ENCODE measurements at places on chromosomes 4 and X. TPM values are rescaled to one million over a fixed set of nuclear protein-coding genes. Genes with fewer than 3 reads are reported as not detected.

The FREM3 gene
- total RNA-seq = not detected

The ARX gene
- total RNA-seq = 4.6 TPM

The SERTM2 gene
- total RNA-seq = not detected

DNA sequence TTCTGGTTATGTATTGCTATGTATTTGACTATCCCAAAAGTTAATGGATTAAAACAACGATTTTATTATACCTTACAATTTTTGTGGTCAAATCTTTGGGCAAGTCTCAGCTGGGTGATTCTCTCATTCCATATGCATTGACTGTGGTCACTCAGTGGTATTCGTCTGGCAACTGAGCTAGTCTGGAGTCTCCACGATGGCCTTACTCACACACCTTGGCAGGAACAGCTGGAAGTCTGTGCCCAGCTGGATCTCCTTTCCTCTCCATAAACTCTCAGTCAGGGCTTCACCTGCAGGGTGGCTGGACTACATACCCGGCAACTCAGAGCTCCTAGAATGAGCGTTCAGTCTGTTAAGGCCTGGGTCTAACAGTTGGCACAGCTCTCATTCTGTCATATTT lies 141.1 kb upstream of the WDFY3 start:
- H3K4me3 ChIP-seq = no peak overlapping the region
- H3K27me3 ChIP-seq = no peaks in the 10 kb centered on the region
- no peaks in the 10 kb centered on the region for H3K4me1 ChIP-seq
- no peaks in the 10 kb centered on the region for H3K36me3 ChIP-seq
- no peak overlapping the region for H3K27ac ChIP-seq

- no peak for DNase-seq
- H3K27me3 ChIP-seq = no peaks in the 10 kb centered on the region
- H3K4me3 ChIP-seq = no peak overlapping the region
- peaks cover 30% of the 10 kb centered on the region for H3K4me1 ChIP-seq
These were observed 4.6 kb upstream of the MAD2L1 start for GRCh38 chr4:120071192-120071795.
